Globus pallidus (tissue), 1 donor: ENCODE measurements at places on chromosomes 2 and 18.

- no peak for DNase-seq
These were observed 222.4 kb upstream of the RAB12 start for GRCh38 chr18:8386669-8387380.

DNA sequence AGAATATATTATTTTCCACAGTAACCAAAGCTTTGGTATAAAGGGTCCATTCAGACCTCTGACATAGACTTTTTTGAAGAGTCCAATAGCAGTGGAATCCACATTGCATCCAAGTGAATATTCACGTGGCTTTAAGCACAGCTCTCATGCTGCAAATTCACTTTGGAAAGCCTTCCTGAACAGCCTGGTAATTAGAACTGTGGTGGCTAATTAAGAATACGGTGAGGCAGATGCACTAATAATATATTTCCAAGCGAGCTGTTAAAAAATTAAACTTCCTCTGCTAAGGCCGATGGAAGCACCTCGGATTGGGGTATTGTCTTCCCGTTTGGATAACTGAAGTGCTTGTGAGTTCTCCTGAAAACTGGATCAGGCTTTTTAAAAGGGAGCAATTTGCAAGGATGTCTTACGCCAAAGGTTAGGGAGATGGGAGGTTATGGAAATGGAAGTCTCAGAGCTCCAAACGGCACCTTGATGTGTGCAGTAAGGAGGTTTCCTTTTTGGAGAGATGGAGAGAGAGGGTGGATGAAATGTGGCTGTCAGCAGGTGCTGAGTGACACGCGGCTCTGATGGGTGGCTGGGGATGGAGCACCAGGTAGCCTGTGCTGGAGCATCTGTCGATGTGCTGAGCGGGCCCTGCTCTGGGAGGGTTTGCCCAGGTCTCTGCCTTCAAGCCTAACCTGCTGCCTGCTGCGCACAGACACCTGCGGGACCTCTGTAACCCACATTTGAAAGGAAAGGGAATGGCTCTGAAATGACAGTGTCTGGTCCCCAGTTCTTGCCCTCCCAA lies 37.5 kb downstream of the CABLES1 start:
- DNase-seq, result no peak

- DNase-seq, result no peak
These were observed 291.6 kb downstream of the ZNF385B start for GRCh38 chr2:179569831-179570233.

DNA sequence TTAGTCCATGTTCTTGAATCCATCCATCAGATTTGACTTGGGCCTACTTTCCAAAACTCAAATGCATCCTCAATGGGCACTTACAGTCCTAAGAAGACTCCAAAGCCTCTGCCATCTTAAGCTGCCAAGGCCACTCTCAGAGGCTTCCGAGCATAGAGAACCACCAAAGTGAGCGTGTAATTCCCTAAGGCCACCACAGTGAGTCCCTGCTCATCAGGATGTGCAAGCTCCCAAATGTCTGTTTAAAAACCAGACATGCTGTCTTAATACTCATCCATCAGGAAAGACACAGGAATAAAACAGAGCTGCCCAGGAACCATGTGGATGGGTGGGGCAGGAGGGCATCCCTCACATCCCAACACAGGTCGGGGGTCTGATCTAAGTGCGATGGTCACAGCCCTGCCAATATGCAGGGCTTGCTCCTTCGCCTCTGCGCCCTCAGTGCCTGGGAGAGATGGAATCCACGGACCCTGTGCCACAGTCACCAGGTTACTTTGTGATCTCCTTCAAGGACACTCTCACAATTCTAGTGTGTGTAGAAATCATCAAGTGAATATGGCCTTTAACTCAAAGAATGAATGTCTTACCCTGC lies 80.4 kb downstream of the POLR1A start:
- DNase-seq, result no peak

GRCh38 chr18:58046794-58047555 lies 2.9 kb downstream of the NEDD4L start:
- no peak for DNase-seq

GRCh38 chr2:240782221-240782885 lies 37.7 kb downstream of the KIF1A start:
- DNase-seq, result no peak

- DNase-seq, result no peak
These were observed 158.8 kb downstream of the ESCO1 start for GRCh38 chr18:21441670-21442069.

DNA sequence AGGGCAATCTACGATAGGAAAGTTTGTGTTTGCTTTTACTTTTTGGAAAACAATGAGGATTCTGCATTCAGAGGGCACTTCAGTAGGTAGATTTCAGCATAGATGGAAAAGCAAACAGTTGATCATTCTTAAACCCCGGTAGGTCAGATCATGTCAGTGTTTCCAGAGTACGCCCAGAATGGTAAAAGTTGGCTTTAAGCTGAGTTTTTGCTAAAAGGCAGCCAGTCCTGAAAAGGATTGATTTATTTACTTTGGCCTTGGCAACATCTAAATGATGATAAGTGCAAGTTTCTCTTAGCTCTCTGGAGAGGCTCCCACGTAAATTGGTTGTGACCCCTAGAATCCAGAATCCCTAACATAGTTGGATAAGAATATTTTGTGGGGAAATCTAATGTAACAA lies 168.0 kb downstream of the DIS3L2 start:
- DNase-seq, result no peak

DNA sequence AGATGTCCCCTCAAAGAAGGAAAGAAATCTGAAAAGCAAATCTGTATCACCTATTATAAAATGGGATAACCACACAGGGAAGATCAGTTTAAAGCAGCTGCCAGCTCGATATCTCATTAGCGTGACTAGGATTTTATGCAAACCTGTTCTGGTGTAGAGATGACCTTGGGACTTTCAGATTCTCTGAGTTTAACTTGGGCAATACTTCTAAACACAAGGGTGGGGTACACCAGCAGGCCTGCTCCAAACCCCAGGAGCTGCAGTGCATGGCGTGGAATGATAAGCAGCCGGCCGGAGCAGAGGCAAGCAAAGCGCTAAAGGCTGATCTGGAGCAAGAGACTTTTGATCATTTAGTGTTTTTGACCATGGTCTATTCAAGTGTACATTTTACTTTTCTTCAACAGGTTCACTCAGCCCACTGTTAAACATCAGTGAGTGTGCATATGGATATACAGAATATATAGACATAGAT lies 4.7 kb downstream of the SERTAD2 start:
- no peak for DNase-seq

DNA sequence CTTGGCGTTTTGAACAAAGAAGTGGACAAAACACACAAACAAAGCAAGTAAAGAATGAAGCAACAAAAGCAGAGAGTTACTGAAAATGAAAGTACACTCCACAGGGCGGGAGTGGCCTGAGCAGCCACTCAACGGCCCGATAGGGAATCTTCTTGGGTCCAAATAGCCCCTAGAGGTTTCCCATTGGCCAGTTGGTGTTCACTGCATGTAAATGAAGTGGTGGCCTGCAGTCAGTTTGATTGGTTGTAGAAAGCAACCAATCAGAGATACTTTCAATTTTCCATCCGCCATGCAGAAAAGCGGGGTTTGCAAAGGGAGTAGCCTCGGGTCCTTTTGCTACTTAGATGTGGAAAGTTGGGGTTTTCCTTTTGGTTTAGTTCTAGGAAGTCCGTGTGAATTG lies 31.6 kb downstream of the CYBRD1 start:
- peak; percentile 67 for DNase-seq

GRCh38 chr18:8777846-8778245 lies 72.5 kb downstream of the MTCL1 start:
- no peak for DNase-seq

GRCh38 chr2:12539776-12540562 lies 176.8 kb upstream of the TRIB2 start:
- DNase-seq, result no peak

DNA sequence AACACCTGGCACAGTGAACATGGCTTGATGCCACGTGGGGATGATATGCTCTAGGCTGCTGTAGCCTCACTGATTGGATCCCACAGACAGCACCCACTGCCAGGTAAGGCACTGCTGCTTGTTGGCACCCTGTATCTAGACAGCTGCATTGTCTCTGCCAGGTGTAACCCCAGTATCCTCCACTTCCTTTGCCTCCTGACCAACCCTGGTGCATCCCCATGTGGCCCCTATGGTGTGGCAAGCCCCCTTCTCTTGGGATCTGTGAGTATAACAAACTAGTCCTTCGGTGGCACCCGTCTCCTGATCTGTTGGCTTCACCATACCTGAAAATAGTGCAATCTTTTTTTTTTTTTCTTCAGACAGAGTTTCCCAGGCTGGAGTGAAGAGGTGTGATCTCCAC lies 11.1 kb downstream of the TEX51 start:
- DNase-seq, result no peak

DNA sequence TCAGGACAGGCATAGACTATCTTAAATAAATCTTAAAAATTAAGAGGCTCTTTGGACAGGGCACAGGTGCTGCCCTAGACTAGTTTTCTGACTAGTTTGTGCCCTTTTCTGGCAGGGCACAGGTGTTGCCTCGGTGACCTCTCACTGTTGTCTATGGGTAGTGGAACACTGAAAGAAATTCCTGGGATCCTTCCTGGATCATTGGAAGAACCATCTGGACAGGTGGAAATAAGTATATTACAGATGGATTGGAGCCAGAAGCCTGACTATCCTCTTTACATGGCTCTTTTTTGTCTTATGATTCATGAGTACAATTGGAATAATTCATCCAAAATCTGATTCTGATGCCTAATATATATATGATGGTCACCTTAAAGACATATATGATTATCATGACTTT lies 286.6 kb downstream of the RIT2 start:
- no peak for DNase-seq

DNA sequence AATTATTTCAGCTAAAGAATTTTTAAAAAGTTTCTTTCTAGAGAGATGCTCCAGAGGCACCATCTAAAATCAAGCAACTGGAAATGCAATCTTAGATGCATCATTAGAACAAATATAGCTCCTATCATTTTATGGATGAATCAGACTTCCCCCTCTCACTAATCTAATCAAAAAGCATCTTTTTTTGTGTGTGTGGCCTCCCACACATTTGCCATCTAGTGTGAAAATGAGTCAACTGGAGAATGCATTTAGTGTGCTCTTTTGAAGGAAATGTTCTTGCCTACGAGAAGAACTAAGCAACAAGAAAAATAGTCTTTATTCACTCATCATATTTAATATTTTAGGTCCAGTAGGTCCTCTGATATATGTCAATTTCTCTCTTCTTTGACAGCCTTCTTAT lies 39.5 kb upstream of the FIGN start:
- no peak for DNase-seq

GRCh38 chr2:218369330-218369729 lies 12.7 kb downstream of the CATIP start:
- no peak for DNase-seq

DNA sequence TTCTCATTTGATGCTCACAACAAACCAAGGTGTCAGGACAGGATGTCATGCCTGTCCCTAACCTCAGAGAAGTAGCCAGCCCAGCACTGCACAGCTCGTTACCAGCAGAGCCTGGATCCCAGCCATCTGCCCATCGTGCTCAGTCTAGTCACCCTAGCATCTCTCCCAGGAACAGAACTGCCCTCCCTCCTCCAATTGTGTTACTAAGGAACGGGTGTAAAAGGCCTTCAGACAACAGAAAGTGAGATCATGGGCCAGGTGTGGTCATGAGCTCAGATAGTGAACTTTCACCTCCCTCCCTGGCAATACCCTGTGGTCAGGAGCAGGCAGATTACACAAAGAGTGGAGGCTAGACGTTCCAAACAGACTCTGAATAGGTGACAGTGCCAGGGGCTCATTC lies 111.8 kb upstream of the PPP1CB start:
- DNase-seq, result no peak

DNA sequence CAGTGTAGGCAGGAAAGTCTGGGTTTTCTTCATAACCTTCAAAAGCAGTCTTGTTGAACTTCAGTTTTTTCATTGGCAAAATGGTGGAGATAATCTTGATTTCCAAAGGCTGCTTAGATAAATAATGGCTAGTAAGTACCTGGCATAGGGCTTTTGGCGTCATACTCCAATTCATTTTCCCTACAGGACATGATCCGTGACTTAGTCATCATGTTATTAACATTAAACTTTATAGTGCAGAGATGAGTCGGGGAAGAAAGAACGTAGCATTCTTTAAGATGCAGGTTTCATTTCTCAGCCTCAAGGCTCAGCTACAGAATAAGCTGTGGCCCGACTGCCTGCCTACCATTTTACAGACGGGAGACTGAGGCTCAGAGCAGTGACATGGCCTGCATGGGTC lies 64.0 kb downstream of the RALBP1 start:
- no peak for DNase-seq

GRCh38 chr2:126888046-126888445 lies 10.6 kb upstream of the TEX51 start:
- no peak for DNase-seq
